ENCODE measurements at places on chromosomes 5 and 9. TPM values are rescaled to one million over a fixed set of nuclear protein-coding genes. Genes with fewer than 3 reads are reported as not detected.

Gene SLC1A3
- polyA plus RNA-seq, result 15.5 TPM

GRCh38 chr9:126984969-126985368, 70.4 kb downstream of the RALGPS1 start:
- DNase-seq, result no peak

DNA sequence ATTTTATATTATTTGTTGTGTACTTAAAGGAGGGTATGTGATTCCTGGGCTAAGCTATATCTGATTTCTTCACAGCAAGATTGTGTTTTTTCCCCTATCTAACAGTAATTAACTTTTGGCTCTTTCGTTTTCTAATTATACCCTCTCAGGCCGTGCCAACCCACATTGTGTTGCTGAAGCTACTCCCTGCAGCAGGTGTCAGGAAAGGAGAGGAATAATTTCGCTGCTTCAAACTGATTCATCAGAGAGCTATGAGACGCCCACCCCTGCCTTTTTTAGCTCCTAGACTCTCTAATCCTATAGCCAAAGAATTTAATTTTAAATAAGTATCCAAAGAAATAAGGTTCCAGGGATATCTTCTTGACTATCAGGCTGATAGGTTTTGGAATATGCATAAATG, 3.8 kb downstream of the CAVIN4 start:
- DNase-seq, result no peak

Gene LCN1
- not detected for polyA plus RNA-seq

Gene CERT1
- polyA plus RNA-seq, result 53.1 TPM

GRCh38 chr5:146338774-146339714, at the start of gene POU4F3:
Gene POU4F3 (plus strand): TSS chr5:146338839. CDS start chr5:146339113, 274 bp downstream.
- no peak for DNase-seq

Measured in right lung (tissue), 10 donors.